ENCODE measurements at places on chromosomes 4 and X.

DNA sequence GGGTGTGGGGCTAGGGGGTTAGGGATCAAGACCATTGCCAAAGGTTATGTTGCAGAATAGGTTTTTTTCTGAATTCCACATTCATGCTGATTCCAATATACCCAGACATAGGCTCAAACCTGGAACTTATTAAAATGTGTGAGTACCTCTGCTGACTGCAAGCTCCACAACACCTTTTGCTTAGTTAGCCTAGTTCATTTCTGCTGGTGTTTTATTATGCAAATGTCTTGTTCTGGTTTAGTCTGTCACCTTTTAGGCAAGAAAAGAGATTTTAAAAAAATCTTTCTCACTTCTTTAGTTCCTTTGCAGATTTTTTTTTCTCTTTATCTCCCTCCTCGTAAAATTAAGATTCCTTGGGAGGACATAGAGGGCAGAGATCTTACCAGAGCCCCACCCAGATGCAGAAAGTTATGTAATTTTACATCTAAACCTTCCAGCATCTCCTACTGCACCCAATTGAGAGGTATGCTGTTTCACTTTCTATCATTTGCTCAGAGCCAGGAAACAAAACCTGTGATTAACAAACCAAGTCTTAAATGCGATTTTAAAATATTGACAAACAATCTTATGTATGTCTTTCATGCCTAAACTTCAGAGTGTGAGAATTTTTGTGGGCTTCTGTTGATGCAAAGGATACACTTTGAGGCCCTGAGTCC lies 190.7 kb upstream of the CLNK start:
- no peak for DNase-seq

GRCh38 chr4:123836851-123837595 lies 440.4 kb downstream of the SPRY1 start:
- DNase-seq = no peak

- no peak for DNase-seq
These were observed 65.2 kb downstream of the GALNT7 start for GRCh38 chr4:173233857-173234256.

GRCh38 chr4:88761342-88761741 lies 63.7 kb upstream of the NAP1L5 start:
- no peak for DNase-seq

- peak; percentile 40 for DNase-seq
These were observed 44.4 kb upstream of the TMSB15B start for GRCh38 chrX:103918050-103918449.

DNA sequence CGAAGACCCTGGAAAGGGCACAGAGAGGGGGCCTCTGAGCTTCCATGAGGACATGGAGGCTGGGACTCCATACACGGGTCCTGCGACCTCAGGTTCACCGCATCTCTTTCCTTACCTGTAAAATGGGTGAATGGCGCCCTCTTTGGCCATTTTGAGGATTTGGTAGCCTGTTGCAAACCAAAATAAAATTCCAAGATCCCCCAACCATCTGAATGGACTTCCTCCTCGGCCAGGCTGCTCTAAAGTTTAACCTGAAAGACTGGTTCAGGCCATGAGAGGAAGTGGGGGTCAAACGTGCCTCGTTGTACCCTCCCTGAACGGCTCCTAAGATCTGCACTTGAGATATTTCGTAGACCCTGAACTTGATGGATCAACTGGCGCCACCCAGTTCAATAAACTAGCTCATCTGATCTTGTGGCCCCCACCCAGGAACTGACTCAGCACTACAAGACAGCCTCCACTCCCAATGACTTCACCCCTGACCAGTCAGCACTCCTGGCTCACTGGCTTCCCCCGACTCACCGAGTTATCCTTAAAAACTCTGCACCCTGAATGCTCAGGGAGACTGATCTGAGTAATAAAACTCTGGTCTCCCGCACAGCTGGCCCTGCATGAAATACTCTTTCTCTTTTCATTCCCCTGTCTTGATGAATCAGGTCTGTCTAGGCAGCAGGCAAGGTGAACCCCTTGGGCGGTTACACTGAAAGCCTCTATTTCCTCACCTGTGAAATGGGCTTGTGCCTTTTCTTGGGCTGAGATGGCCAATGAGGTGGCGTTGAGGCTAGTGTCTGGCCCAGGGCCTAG lies 32.9 kb upstream of the GPR78 start:
- DNase-seq = no peak

- DNase-seq = no peak
These were observed 47.7 kb downstream of the RPS6KA3 start for GRCh38 chrX:20218836-20219505.
